ENCODE measurements at places on chromosomes 3 and 15. TPM values are rescaled to one million over a fixed set of nuclear protein-coding genes. Genes with fewer than 3 reads are reported as not detected.

DNA sequence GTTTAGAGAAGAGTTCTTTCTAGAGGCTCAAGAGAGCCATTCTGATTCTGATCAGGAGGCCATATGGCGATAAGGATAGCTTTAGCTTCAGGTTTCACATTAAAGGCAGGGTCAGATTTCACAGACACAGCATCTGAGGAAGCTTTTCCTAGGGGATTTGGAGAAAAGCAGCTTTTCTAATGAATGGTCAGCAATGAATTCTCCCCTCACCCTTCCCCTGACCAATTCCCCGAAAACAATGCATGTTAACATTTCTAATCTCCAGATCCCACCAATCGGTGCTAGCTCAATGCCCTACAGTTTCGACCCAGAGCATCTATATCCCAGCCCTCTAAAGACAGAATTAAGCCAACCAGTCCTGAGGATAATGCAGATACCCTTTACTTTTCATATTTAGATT lies 9.8 kb downstream of the AGBL1 start:
- no peak for DNase-seq

DNA sequence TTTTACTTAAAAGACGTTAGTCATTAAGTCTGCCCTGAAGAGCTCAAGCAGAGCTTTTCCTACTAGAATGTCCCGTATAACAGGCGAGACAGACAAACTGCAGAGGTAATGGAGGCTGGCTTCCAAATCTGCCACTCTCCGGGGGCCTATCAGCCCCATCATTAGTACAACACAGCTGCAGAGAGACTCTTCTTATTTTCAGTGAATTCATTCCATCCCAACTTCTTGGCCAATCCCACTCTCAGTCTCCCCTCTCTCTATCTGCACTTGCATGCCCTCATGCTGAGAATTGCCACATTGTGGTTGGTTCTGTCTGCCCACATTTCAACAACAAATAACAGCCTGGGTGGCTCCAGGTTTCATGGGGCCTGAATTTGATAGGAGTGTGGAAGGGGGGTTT lies 412.7 kb downstream of the ERC2 start:
- no peak for DNase-seq

GRCh38 chr3:114178770-114179368 lies at the start of gene DRD3:
DRD3 (minus strand) TSS chr3:114179052; CDS start chr3:114171992, 7,060 bp downstream.
- DNase-seq, result no peak

DNA sequence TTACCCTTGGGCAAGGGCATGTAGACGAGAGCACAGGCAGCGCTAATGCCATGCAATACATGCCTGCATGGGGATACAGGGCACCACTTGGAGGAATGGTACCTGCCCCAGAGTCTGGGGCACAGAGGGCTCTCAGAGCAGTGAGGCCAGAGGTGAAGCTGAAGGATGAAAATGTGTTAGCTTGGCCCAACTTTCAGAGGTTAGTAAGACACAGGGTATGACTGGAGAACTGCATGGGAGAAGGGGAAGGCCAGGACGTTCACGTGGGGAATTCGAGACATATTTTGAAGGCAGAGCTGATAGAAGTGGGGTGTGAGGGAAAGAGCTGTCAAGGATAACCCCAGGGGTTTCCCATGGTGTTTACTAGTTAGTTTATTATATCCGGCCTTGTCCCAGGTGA lies 19.6 kb downstream of the CSRNP1 start:
- DNase-seq, result no peak

DNA sequence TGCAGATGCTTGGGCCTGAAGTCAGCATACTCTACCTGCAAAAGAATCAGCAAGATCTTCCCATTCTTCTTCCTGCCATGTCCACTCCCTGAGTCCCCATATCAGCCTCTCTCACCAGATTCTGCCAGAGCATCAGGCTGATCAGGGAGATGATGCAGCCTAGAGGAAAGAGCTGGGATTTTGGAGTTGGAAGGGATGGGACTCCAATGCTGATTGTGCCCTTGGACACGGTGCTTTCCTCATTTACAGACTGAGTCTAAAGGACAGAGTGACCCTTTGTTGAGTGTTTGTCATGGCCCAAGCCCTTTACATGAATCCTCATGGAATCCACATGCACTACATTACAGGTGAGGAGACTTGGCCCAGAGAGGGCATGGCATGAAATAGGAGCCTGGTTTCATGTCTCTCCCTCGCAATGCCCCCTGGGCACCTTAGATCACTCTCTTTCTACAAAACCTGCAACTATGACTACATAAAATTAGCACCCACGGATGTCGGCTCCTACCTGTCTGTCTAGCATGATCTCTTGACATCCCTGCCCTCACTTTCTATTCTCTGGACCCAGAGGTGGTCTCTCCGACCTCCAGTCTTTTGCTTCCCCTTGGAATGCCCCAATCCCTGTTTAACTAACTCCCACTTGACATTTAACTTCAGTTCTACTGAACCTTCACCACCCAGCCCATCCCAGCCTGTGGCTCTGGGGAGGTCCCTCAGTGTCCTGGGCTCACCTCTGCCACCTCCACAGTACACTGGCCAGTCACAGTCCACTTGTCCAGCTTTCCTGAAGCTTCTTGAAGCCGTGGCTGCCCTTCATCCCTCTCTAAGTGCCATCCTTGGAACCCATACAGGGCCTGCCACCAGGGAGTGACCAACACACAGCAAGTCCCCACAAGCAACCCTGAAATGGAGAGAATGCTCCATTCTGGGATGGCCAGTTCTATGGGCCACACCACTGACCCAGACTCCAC lies 173.5 kb downstream of the ABHD5 start:
- DNase-seq, result no peak

GRCh38 chr15:60784483-60785254 lies 305.7 kb upstream of the ICE2 start:
- no peak for DNase-seq

GRCh38 chr3:100759950-100760349 lies 50.7 kb downstream of the TFG start:
- DNase-seq, result no peak

DNA sequence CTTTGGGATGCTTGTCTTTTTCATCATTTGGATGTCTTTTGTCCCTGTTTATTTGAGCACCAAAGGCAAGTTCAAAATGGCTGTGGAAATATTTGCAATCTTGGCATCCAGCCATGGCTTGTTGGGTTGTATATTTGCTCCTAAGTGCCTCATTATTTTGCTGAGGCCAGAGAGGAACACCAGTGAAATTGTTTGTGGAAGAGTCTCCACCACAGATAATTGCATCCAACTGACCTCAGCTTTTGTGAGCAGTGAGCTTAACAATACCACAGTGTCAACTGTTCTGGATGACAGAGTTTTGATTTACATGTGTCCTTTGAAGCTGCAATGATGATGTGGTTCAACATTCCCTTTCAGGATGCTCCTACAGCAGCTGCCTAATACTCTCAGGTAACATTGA lies 83.0 kb upstream of the KCNAB1 start:
- no peak for DNase-seq

- no peak for DNase-seq
Observed at GRCh38 chr3:194306109-194306686, 44.9 kb downstream of the CPN2 start.

DNA sequence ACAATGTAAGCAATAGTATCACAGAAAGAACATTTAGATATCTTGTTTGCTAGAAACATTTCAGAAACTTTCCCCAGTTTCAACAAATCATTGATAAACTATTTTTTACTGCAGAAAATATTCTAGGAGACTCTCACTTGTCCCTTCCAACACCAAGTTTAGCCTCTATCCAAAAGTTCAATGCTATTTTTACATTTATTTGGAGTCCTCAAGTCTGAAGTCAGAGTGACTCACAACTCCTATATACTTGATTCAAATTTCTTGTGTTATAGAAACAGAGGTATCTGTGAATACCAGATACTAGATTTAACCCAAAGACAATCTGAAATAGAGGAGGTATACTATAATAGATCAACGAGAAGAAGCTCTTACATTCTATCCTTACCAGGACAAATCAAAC lies 49.6 kb downstream of the RFX7 start:
- no peak for DNase-seq

DNA sequence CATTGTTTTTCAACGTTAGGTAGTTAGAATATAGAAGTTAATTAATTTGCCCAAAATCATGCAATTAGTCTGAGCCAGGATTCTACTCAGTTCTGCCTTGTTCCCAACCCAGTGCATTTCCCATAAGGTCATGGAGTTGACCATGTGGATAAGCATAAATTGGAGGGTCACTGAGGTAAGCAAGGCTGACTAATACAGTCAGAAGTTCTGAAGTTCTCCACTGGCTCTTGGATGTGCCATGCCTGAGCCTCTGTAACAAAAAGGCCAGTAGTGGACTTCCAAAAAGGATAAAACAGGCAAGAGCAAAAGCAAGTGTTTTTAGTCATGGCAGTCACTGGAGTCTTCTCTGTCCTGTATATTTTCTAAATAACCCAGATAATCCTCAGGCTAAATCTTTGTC lies 124.4 kb upstream of the PHLDB2 start:
- DNase-seq, result no peak

DNA sequence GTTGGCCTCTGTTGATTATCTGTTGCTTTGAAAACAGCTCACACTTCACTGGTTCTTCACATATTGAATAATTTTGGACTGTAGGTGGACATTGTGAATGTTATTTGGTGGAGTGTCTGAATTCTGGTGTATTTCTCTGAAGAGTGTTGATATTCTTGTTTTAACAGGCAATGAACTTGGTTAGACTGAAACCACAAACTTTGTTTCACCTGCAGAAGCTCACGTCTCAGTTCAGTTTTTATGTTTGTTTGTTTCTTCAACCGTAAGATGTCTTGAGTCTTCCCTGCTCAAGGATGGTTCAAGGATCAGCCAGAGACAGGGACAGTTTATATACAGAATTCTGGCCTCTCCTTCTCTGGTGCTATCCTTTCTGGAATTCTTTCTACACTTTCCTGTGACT lies 43.6 kb downstream of the C3orf20 start:
- no peak for DNase-seq

DNA sequence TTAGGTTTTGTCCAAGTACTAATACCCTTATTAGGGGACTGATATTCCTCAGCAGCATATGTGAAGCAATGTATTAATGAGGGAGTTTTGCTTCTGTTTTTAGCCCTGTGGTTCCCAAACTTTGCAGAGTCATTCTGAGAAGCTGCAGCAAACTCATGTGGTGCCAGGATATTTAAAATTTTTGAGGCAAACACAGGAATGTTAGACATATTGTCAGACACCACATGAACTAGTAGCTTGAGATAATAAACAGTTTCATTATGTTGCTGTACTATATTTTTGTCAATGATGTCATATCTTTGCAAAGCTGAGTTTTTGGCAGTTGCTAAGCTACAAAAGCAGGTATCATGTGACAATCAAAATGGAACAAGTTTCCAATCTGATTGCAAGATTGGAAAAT lies 36.6 kb downstream of the ATP6V1A start:
- DNase-seq, result no peak

DNA sequence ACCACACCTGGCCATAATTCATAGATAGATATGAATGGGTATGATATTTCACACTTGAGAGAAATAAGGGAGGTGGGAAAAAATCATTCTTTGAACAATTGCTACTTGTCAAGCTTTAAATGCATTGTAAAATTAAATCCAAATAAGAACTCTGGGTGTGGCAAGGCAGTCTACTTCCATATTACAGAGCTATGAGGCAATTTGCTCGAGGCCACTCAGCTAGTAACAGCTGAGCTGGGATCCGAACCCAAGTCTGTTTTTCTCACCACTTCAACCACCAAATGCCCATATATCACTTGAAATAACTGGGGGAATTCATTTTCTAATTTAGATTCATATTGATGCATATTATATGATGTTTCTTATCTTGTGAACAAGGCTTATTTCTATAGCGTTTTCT lies 482.2 kb upstream of the ADAMTS9 start:
- DNase-seq, result no peak

DNA sequence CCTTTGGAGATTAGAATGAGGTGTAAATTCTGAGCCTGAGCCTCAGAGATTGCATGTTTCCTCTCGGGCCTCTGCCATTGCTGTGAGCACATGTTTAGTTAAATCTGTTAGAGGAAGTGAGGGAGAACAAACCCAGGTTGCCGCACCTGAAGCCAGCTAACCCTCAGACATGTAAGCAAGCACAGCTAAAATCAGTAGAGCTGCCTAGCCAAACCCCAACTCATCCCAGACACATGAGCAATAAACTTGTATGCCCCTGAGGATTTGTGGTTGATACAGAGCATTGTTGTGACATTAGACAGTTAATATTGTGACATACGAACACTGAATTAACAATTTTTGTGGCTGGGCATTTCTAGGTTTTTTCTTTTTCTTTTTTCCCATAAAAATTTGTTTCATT lies 41.9 kb downstream of the NMD3 start:
- no peak for DNase-seq

DNA sequence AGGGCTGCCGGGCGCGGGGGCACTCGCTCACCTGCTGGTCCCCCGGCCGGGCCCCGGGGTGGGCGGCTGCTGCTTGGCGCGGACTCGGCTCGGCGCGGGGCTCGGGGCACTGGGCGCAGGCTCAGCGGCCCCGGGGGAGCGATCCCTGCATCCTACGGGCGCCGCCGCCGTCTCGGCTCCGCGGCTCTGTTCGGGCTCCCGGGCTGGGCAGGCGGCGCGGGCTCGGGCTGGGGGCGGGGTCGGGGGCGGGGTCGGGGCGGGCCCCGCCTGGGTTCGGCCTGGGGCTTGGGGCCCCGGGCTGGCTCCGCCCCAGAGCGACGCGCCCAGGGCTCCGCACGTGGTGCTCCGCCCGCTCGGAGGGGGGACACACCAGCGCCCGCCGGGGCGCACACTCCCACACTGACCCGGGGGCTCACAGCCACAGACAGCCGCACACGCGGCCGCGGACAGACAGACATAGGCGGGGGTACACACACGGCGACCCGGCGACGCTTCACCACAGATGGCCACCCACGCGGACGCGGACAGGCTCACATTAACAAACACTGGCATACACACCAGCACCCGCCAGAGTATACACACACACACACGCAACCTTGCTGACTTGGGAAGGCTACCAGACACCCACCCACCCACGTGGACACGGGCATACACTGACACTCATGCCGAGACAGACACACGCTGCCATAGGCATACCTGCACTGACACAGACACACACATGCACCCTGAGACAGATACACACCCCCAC lies at the start of gene SCN5A:
Gene SCN5A (minus strand): TSS at position 188 of the 748 bp plus-strand sequence. CDS start 16,380 bp downstream, outside the sequence.
- DNase-seq, result peak; percentile 59

DNA sequence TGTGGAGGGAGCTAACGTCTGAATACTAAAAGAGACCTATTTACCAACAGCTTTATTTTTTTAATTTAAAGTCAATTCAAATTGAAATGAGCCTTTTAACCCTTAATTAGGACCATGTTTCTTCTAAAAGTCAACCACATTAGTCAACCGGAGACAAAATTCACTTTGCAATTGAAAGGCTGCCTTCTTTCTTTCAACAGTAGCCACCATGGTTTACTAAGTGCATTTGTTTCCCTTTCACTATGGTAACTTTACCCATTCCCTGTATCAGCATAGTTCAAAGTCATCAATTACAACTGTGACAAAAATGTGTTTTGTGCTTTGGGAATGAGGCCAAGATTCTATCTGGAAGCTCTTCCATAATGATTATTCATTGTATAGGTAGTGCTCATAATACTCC lies 225.4 kb downstream of the EPHA3 start:
- no peak for DNase-seq

The TNFAIP8L3 gene
- 47.3 TPM for polyA plus RNA-seq

The OR5K2 gene
- polyA plus RNA-seq, result not detected

The RTP1 gene
- polyA plus RNA-seq, result not detected

The MUSTN1 gene
- 91.1 TPM for polyA plus RNA-seq

The SLC22A13 gene
- 0.29 TPM for polyA plus RNA-seq

Measured in psoas muscle (tissue), 8 donors.